ENCODE measurements at places on chromosomes 12 and 14.

DNA sequence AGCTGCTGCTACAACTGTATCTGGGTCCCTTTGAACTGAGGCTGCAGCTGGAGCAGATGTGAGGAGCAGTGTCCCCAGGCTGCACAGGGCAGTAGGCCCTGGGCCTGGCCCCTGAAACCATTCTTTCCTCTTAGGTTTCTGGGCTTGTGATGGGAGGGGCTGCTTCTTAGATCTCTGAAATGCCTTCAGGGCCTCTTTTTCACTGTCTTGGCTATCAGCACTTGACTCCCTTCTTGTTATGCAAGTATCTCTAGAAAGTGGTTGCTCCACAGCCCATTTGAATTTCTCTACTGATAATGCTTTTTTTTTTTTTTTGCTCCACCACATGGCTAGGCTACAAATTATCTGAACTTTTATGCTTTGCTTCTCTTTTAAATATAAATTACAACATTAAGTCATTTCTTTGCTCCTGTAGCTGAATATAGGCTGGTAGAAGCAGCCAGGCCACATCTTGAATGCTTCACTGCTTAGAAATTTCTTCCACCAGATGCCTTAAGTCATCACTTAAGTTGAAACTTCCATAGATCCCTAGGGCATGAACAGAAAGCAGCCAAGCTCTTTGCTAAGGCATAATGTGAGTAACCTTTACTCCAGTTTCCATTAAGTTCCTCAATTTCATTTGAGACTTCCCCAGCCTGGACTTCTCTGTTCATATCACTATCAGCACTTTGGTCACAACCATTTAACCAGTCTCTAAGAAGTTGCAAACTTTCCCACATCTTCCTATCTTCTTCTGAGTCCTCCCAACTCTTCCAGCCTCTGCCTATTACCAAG, 41.1 kb downstream of the ACSM4 start:
- no peak for DNase-seq

GRCh38 chr14:62064751-62065323, 302.6 kb downstream of the SNAPC1 start:
- DNase-seq = no peak

DNA sequence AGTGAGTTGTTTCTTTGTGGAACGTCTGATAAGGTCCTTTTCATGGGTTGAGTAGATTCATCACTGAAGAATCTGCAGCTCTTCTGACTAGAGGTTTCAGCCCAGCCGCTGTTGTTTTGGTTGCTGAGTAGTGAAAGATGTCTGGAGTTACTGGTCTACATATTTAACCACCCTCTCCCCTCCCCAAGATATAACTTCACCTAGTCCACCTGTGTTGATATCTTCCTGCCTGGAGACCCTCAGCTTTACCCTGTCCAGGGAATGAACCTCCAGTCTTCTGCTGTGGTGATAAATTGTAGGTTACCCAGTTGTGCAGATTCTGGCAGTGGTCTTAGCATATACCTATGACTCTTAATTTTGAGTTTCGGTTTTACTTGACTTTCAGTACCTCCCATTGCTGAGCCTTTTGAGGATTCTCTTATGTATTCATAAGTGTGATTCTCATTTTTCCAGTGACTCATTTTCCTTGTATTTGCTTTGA, 62.9 kb downstream of the CCDC91 start:
- peak; percentile 36 for DNase-seq

- DNase-seq = peak; percentile 55
Measured at GRCh38 chr12:7989827-7990491, 42.6 kb upstream of the FOXJ2 start.

DNA sequence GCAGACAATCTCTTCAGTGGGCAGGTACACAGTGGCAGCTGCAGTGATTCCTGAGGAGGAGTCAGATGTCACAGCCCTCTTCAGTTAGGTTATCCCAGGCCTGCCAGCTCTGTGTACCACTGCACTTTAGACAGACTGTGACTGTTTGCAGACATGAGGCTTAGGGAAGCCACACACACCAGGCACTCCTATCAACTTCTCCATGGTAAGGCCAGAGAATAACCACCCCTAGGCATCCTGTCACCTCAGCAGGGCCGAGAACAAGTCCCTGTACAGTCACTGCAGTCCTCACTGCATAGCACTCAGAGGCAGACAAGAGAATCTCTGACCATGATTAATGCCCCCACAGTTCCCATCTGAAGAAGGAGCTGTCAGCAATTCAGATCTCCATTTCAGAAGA, 296.5 kb downstream of the GALC start:
- DNase-seq = no peak

DNA sequence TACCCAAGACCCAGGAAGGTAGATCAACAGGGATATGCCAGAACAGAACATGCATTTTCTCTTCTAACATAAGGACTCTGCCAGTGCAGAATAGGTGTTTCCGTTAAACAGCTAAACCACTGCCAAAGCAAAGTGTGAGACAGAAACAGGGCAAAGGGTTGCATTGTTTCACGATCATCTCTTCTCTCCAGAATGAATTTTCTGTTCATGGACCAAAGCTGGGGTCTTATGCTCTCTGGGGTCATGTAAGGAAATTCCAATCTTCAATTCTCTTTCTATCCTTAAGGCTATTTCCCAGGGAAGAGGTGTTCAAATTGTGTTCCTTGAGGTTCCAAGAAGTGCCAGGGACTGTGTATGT, 10.9 kb downstream of the PSMB5 start:
- no peak for DNase-seq

GRCh38 chr12:123265851-123266678, 5.6 kb downstream of the CDK2AP1 start:
- no peak for DNase-seq
